Stimulated activated CD4-positive, alpha-beta T cell treated with anti-CD3 and anti-CD28 coated beads, Interleukin-1b, Interleukin-23, amount 100 ng/mL, for 1 hour (primary cell): ENCODE measurements at places on chromosomes 2 and 18.

DNA sequence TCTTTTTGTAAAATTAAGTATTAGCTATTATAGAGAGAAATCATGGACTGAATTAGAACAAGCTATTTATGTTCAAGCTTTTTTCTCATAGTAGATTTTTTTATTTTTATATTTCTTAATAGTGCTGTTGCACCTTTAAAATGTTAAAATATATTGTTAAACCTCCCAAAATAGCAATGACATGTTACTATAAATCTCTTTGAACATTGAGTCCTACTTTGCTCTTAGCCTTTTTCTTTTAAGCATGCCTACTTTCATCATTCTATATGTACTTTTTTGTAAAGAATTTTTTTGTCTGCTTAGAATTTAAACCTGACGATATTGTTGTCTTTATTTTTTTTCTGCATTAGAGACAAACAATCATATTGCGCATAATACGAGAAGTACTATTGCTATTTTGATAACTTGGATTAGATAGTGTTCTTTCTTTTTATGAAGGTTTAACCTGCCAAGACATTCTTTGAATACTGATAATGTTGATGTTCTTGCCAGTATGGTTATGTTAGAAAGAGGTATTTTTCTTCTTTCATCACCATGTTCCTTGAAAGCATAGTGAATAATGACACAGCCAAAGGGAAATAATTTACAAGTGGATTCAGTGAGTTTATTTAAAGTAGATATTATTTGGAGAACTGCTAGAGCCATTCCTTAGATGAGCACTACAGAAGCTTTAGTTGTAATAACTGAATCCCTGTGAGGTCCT, 40.6 kb downstream of the PMS1 start:
- DNase-seq = no peak

DNA sequence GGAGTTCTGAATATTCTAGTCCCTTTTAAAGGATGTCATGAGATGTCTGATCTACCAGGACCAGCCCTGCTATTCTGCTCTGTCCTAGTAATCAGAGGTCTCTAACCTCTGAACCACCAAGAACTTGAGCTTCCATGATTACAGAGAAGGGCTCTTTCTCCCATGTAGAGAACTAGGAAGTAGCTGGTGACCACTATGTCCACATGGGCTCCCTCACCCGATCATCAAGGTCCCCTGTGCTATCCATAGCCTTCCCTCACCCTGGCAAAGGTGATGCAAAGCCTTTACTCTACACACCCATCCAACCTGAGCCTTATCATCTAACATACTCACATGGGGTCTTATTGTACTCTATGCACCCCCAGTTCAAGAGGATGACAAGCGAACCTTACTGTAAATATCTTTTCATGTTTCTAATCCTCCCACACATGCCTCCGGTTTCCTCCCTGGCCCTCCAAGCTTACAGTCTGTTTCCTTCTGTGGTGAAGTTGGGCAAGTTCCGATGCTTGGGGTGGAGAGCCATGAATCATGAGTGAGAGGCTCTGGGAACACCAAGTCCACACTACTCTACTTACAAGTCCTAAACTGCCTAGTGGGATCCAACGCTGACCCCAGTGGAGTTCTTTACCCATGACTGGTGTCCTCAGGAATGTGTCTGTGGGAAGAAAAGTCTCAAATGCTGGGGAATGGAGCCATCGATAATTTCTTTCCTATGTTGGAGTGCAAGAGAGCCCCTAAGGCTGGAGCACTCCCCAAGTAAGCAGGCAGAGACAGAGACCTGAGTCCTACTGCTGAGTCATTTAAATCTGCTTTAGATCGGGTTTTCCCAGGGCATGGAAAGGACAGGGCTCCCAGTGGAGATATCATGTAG, 73.3 kb upstream of the KLF7 start:
- DNase-seq = no peak

GRCh38 chr2:179487010-179487731, 222.5 kb upstream of the SESTD1 start:
- no peak for DNase-seq

- no peak for DNase-seq
Observed at GRCh38 chr2:231197706-231198290, 633 bp upstream of the ARMC9 start.

GRCh38 chr18:79466591-79466990, 70.9 kb downstream of the NFATC1 start:
- DNase-seq = no peak

- no peak for DNase-seq
Observed at GRCh38 chr18:36942264-36942663, 113.3 kb downstream of the KIAA1328 start.
